ENCODE measurements at places on chromosomes 1 and 21.
A peak's percentile ranks its signal among the peaks of the same experiment; 100 is the strongest.

- DNase-seq: no peak
These were observed 5.3 kb upstream of the IL20 start for GRCh38 chr1:206860165-206860564.

- DNase-seq: no peak
These were observed 32.8 kb downstream of the LRRC8B start for GRCh38 chr1:89557445-89557825.

DNA sequence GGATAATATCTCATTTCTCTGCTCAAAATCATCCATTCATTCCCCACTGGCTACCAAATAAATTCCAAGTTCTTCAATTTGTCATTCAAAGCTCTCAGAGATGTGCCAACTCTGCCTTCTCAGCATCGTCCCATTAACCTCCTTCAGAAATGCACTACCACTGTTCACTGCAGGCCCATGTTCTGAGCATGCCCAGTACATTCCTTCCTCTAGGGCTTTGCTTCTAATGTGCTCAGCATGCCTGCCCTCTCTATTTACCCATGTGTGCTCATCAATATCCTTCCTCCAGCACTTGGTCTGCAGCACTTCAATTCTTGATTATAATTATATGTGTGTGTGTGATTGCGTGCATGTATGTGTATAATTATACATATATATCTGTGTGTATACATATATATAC is 36.1 kb upstream of the RGS8 start:
- no peak for DNase-seq

DNA sequence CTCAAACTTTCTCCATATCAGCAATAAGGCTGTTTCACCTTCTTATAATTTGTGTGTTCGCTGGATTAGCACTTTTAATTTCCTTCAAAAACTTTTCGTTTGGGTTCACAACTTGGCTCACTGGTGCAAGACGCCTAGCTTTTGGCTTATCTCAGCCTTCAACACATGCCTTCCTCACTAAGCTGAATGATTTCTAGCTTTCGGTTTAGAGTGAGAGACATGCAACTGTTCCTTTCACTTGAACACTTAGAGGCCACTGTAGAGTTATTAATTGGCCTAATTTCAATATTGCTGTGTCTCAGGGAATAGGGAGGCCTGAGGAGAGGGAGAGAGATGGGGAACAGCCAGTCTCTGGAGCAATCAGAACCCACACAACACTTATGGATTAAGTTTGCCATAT is 41.2 kb upstream of the IFNLR1 start:
- no peak for DNase-seq

DNA sequence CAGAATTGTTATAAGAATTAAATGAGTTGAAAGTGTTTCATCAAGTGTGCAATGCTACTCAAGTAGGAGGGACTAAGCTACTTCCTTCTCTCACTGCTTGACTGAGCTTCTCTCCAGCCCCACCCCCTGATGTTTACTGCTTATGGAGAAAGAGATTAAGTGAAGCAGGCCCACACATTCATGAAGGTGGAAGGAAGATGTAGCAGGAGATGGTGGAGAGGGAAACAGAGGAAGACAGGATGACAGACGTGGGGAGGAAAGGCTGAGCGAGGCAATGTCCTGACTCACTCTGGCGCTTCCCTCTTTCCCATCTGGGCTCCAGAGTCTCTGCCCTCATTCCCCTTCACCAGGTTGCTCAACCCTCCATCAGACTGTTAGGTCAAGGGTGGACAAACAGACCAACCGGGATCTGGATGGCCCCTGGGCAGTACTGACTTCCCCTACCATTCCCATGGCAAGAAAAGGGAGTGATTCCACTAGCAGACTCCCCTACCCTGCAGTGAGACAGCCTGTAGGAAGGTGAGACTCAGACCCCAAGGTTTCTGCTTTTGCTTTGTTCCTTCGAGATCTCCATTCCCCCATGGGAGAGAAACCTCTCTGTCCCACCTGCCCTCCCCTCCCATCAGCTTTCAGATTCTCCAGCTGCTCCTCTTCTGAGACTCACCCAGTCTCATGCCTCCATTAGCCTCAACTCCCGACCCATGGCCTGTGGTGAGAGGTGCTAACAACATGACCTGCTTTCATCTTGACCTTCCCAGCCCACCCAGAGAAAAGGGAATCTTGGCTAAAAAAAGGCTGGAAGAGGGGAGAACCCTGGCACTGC is 3.1 kb upstream of the ARHGEF2 start:
- DNase-seq: peak; percentile 77

DNA sequence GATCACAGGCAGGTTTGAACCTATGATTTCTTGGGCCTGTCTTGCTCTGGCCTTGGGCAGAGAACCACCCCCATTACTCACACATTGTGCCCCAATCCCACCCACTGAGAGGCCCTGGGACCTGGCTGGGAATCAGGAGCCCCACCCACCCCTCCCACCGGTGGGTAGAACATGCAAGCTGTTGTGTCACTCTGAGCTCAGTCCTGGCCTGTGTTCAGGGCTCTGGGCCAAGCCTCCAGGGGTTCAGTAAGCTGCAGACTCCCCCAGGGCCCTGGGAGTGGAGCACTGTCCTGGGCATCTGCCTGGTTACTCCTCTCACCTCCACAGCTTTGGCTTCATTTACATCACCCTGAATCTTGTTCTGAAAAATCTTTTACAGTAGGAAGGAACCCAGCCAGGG is 270.5 kb downstream of the RRAGC start:
- no peak for DNase-seq

DNA sequence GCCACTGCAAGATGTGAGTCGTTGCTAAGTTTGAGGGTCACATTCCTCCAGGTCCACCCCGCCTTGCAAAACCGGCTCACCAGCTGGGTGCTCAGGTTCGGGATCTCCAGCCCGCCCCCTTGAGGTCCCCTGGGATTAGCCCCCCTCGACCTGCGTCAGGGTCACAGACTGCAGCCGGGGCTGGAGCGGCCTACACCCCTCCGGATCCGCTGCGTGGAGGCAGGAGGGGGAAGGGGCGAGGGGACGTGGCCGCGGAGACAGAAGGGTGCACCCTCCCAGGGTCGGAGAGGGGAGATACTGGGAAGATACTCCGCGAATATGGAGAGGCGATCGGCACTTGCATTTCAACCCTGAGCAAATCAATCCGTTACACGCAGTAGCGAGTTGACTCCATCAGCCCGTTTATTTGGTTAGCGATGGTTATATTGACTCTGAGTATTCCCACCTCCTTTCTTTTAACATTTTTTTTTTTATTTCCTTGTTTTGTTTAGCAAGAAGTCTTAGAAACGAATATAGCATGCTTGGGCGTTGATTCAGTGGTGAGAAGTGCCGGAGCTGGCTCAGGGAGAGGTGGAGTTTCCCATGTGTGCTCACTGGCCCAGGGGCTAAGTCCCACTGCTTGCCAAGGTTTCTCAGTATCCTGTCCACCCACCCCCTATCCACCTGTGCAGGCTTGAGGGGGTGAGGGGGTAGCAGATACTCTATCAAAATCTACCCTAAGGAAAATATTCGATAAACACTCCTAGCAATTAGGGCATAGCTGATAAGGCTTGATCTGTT is 997 bp downstream of the IFNAR2 start:
- DNase-seq: peak; percentile 57

- DNase-seq: no peak
These were observed 119.4 kb downstream of the SLC45A1 start for GRCh38 chr1:8437347-8437746.

- no peak for DNase-seq
These were observed 53.1 kb downstream of the ATG4C start for GRCh38 chr1:62836856-62837540.

Measured in erythroblast (primary cell).